Naive thymus-derived CD4-positive, alpha-beta T cell (primary cell): ENCODE measurements at places on chromosomes 13 and 19.

DNA sequence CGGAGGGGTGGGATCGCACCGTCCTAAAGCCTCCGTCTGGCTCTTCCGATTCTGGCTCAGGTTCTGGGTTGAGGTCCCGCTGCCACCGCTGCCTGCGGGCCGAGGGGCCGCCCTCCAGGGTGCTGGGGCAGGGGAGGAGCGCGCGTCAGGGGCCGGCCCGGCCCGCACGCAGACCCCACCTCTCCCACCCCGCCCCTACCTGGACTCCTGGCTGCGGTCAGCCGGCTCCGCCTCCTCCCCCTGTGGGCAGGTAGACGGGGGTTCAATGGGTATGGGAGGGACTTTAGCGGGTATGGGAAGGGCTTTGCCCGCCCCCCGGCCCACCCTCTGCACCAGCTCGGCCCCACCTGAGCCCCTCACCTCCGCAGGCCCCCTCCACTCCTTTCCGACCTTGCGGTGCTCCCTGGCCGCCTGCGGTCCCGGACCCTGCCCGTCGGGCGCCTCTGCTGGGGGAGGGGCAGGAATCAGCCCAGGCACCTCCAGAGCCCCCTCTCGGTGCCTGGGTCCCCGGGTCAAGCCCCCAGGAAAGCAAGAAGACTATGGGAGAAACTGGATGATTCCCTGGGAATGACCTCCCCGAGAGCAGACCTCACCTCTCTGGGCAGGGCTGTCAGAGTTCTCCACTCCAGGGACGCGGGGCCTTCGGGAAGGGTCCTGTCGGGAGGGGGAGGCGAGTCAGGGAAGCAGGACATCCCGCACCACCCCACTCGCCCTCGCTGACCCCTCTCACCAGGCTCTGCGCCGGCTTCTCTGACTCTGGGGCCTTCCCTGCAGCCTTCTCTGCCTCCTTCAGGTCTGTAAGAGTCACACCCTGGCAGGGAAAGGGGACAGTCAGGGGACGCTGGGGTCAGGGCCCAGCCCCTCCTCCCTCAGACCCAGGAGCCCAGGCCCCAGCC lies 17.0 kb downstream of the EPS8L1 start:
- DNase-seq = no peak
- H3K27ac ChIP-seq = no peak overlapping the region
- H3K36me3 ChIP-seq = peaks cover 42% of the 10 kb centered on the region
- H3K4me1 ChIP-seq = peaks cover 4% of the 10 kb centered on the region

GRCh38 chr19:4867534-4868285 lies at the start of gene PLIN3:
TSS of gene PLIN3 (minus strand) at chr19:4867667. CDS start at chr19:4861394, 6,273 bp downstream.
- peak within 1 kb of the TSS; percentile 70 for H3K27ac ChIP-seq
- no peaks in the 10 kb centered on the region for H3K36me3 ChIP-seq
- DNase-seq = peak; percentile 83
- peaks cover 4% of the 10 kb centered on the region for H3K4me1 ChIP-seq
- H3K27me3 ChIP-seq = no peaks in the 10 kb centered on the region

- no peaks in the 10 kb centered on the region for H3K27me3 ChIP-seq
- H3K36me3 ChIP-seq = no peaks in the 10 kb centered on the region
- H3K4me3 ChIP-seq = no peak overlapping the region
- peak overlapping the region; percentile 22 for H3K27ac ChIP-seq
Measured at GRCh38 chr13:32036757-32037156, 5.2 kb downstream of the FRY start.

DNA sequence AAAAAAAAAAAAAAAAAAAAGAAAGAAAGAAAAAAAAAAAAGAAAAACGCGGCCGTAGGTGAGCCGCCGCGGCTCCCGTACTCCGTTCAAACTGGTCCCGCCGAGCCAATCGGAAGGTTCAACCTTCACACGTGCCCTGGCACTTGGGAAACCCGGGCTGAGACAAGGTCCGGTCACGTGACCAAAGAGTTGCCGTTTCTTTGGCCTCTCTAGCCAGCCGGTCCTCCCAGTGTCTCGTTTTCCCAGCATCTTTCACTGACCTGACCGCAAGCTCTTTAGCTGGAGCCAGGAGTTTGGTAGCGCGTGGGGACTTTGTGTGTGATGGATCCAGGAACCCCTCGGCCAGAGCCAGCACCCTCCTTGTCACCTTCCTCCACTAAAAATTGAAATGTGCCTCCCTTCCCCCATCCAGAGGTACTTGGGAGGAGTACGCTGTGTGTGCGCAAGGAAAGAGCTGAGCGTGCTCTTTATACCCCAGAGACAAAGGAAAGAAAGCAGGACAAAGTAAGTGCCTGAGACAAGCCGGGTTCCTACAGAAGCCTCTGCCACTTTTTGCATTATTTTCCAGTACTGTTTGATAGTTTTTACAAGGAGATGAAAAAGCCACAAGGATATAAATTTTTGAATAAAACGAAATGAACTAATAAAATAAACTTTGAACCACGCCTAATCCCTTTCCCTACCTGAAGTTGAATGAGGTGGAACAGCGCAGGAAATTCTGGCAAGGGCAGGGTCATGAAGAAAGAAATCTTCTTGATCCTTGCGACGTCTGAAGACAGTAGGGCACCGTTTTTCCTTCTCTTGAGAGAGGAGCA lies 959 bp downstream of the TNPO2 start:
- peak; percentile 97 for DNase-seq
- peak overlapping the region; percentile 85 for H3K27ac ChIP-seq
- H3K4me1 ChIP-seq = peaks cover 11% of the 10 kb centered on the region
- H3K27me3 ChIP-seq = no peaks in the 10 kb centered on the region

GRCh38 chr13:75993823-75994222 lies 357.7 kb downstream of the LMO7 start:
- no peak overlapping the region for H3K27ac ChIP-seq
- H3K4me3 ChIP-seq = no peak overlapping the region
- no peaks in the 10 kb centered on the region for H3K27me3 ChIP-seq
- H3K4me1 ChIP-seq = no peaks in the 10 kb centered on the region
- no peaks in the 10 kb centered on the region for H3K36me3 ChIP-seq

GRCh38 chr19:4080473-4080872 lies 13.8 kb upstream of the ZBTB7A start:
- H3K4me3 ChIP-seq = no peak overlapping the region
- H3K36me3 ChIP-seq = no peaks in the 10 kb centered on the region
- peaks cover 34% of the 10 kb centered on the region for H3K4me1 ChIP-seq

DNA sequence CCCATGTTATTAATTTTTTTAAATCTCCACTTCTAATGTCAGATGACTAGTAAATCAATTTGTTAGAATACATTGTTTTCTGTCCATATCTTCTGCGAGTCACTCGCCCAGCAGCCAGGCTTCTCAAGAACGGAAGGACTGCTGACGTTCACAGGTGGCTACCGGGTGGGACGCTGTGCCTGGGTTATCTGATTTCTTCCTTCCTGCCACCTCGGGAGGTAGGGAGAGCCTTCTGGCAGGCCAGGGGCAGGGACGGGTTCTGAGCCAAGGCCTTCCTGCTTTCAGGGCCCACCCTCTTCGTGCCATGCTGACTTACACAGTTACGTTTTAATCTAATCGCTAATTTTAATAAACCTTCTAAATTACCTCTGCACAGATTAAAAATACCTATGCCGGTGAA lies 7.9 kb upstream of the C1QTNF9 start:
- H3K36me3 ChIP-seq = peaks cover 53% of the 10 kb centered on the region
- no peak overlapping the region for H3K27ac ChIP-seq
- H3K4me3 ChIP-seq = no peak overlapping the region
- H3K4me1 ChIP-seq = no peaks in the 10 kb centered on the region
- no peaks in the 10 kb centered on the region for H3K27me3 ChIP-seq

- no peak overlapping the region for H3K27ac ChIP-seq
- no peaks in the 10 kb centered on the region for H3K4me1 ChIP-seq
- no peaks in the 10 kb centered on the region for H3K36me3 ChIP-seq
- H3K27me3 ChIP-seq = no peaks in the 10 kb centered on the region
- no peak for DNase-seq
Measured at GRCh38 chr13:27353166-27353583, 71.2 kb upstream of the GTF3A start.

- DNase-seq = no peak
- no peaks in the 10 kb centered on the region for H3K36me3 ChIP-seq
- H3K4me1 ChIP-seq = no peaks in the 10 kb centered on the region
- no peak overlapping the region for H3K27ac ChIP-seq
Measured at GRCh38 chr19:6710273-6711077, 10.0 kb downstream of the C3 start.

- H3K4me1 ChIP-seq = no peaks in the 10 kb centered on the region
- no peak for DNase-seq
- H3K4me3 ChIP-seq = no peak overlapping the region
- no peak overlapping the region for H3K27ac ChIP-seq
- H3K36me3 ChIP-seq = no peaks in the 10 kb centered on the region
Measured at GRCh38 chr13:99133848-99134247, 66.8 kb upstream of the UBAC2 start.

GRCh38 chr13:34411894-34412293 lies 530.2 kb upstream of the NBEA start:
- DNase-seq = no peak
- H3K36me3 ChIP-seq = no peaks in the 10 kb centered on the region
- no peak overlapping the region for H3K4me3 ChIP-seq
- no peak overlapping the region for H3K27ac ChIP-seq
- no peaks in the 10 kb centered on the region for H3K4me1 ChIP-seq

- peak; percentile 30 for DNase-seq
- H3K4me1 ChIP-seq = no peaks in the 10 kb centered on the region
- no peak within 1 kb of the TSS for H3K4me3 ChIP-seq
- no peaks in the 10 kb centered on the region for H3K36me3 ChIP-seq
- no peak within 1 kb of the TSS for H3K27ac ChIP-seq
Measured at GRCh38 chr13:96053003-96053703, at the start of gene UGGT2. TSS of gene UGGT2 (minus strand) at chr13:96053401. CDS start at chr13:96053312, 89 bp downstream.

DNA sequence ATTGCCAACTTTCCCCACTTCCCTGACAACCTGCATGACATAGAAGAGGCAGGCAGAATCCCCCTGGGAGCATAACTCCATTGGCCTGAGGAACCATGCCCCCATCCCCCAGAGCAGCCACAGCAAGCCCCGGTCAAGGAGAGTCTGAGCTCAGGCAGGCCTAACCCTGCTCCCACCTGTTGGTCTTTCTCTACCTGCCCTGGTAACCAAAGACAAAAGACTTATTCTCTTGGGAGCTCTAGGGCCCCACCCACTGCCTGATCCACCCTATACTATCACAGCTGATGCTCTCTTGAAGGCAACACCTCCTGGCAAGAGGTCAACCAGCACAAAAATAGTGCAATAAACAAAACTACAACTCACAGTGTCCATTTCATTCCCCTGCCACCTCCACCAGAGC lies 59.3 kb downstream of the TNFSF13B start:
- H3K27ac ChIP-seq = no peak overlapping the region
- no peak for DNase-seq
- H3K4me1 ChIP-seq = peaks cover 12% of the 10 kb centered on the region

GRCh38 chr19:40584007-40584406 lies 7.3 kb downstream of the SHKBP1 start:
- H3K4me3 ChIP-seq = no peak overlapping the region
- H3K27ac ChIP-seq = no peak overlapping the region

DNA sequence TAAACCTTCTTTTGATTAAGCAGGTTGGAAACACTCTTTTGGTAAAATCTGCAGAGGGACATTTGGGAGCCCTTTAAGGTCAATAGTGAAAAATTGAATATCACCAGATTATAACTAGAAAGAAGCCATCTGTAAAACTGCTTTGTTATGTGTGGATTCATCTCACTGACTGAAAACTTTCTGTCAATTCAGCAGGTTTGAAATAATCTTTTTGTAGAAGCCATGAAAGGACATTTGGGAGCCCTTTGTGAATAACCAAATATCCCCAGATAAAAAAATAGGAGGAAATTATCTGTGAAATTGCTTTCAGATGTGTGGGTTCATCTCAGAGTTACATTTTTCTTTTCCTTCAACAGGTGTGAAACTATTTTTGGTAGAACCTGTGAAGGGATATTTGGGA lies 1690.7 kb downstream of the UQCRFS1 start:
- no peak overlapping the region for H3K27ac ChIP-seq
- H3K27me3 ChIP-seq = no peaks in the 10 kb centered on the region
- no peaks in the 10 kb centered on the region for H3K36me3 ChIP-seq
- H3K4me1 ChIP-seq = no peaks in the 10 kb centered on the region
- DNase-seq = no peak

GRCh38 chr13:44312834-44313551 lies 60.6 kb upstream of the SERP2 start:
- DNase-seq = no peak
- no peaks in the 10 kb centered on the region for H3K36me3 ChIP-seq
- H3K27ac ChIP-seq = no peak overlapping the region
- H3K4me1 ChIP-seq = no peaks in the 10 kb centered on the region

GRCh38 chr19:3042621-3043267 lies 13.7 kb upstream of the TLE2 start:
- peak overlapping the region; percentile 58 for H3K27ac ChIP-seq
- H3K4me1 ChIP-seq = peaks cover 3% of the 10 kb centered on the region
- no peaks in the 10 kb centered on the region for H3K36me3 ChIP-seq

GRCh38 chr13:101917833-101918661 lies 465.6 kb downstream of the ITGBL1 start:
- no peak overlapping the region for H3K27ac ChIP-seq
- no peaks in the 10 kb centered on the region for H3K36me3 ChIP-seq
- H3K27me3 ChIP-seq = no peaks in the 10 kb centered on the region
- H3K4me3 ChIP-seq = no peak overlapping the region

DNA sequence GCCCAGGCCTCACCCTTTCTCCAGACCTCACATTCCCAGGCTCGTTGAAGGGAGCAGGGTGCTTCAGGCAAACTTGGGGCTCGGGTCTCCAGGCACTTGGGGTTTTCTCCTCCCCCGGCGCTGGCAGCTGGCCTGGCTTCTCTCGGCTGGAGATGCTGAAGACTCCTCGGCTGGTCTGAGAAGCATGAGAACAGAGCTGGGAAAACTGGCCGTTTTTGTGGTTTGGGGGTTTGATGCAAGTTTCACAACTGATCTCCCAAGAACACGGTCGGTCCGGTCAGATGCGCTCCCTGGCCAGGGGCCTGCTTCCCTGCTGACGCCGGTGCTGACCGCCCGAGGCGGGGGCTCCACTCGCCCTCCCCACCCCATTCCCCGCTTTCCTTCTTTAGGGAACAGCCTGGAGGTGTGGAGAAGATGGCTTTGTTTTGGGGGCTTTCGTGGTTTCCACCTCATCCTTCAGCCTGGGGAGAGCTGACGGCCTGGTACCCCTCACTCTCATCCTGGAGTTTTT lies 35.3 kb downstream of the CEBPA start:
- no peaks in the 10 kb centered on the region for H3K27me3 ChIP-seq
- DNase-seq = no peak
- no peak overlapping the region for H3K27ac ChIP-seq
- H3K4me3 ChIP-seq = no peak overlapping the region
